ENCODE measurements at places on chromosomes 1 and 21. TPM values are rescaled to one million over a fixed set of nuclear protein-coding genes. Genes with fewer than 3 reads are reported as not detected.

The ADCY10 gene
- total RNA-seq = 0.16 TPM

The GNAT2 gene
- not detected for total RNA-seq

The LCE2D gene
- total RNA-seq = not detected

DNA sequence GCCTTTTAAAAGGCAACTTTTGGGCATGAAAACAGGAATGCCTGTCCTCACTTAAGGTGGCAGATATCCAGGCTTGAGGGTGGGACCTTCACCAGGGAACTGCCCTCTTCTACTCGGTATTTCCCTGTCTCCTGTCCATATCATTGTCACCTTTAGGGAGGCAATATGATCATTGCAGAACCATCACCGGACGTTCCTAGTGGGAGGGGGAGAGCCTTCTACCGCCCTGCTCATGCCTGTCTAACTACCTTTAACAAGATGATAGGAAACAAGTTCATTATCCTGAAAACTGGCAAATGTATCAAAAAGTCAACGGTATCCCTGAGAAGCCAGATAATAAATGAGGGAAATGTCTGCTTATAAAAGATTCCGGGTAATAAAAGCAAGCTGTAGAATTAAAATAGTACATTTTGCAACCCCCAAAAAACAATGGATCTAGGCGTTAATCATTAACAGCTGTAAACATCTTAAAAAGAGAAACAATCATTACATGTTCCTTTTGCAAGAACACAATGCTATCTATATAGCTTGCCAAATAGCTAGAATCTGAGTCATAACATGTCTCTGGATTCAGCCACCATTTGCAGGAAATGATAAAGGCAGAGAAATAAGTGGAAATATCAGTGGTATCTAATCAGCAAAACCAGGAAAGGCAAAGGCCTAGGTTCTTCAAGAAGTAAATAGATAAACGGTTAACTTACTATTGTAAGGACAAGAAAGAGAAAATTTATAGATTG, 852.9 kb upstream of the ADGRL4 start:
- DNase-seq = no peak

GRCh38 chr1:78825561-78825960, 175.9 kb downstream of the IFI44 start:
- no peak for DNase-seq
